ENCODE measurements at places on chromosomes 16 and 17. TPM values are rescaled to one million over a fixed set of nuclear protein-coding genes. Genes with fewer than 3 reads are reported as not detected.
A peak's percentile ranks its signal among the peaks of the same experiment; 100 is the strongest.

DNA sequence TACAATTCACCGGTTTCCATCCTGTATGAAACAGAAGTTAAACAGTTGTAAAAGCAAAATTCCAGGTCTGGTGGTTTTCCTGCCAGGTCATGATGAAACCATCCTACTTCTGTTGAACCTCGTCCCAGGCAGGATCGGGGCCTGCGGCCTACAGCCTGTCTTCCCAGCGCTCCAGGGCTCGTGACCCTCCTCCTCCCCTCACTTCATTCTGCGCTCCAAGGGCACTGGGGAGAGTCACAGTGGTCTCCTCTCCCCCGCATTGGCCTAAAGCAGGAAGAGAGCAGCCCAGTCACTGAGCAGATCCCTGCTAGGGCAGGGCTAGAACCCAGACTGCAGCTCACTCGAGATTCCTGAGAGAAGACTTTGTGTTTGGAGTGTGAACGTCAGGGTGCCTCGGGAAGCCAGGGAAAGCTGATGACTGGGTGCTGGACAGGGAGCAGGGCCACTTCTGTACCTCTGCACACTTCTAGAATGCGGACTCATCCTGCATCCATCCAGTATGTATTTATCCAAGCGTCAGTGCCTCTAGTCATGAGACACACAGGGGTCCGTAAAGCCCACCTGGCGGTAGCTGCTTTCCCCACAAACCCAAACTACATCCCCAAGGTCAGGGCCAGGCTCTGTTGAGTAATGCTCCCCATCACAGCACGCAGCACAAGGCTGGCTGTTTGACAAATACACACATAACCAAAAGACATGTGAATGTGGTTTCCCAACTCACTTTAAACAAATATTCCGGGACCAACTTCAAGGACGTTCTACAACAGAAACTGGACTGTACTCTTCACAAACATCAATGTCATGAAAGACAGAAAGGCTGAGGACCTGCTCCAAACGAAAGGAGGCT is 1.7 kb upstream of the ITGAE start:
- DNase-seq = no peak
- H3K27ac ChIP-seq = no peak overlapping the region
- peaks cover 11% of the 10 kb centered on the region for H3K36me3 ChIP-seq
- H3K27me3 ChIP-seq = no peaks in the 10 kb centered on the region
- no peak overlapping the region for H3K4me3 ChIP-seq

DNA sequence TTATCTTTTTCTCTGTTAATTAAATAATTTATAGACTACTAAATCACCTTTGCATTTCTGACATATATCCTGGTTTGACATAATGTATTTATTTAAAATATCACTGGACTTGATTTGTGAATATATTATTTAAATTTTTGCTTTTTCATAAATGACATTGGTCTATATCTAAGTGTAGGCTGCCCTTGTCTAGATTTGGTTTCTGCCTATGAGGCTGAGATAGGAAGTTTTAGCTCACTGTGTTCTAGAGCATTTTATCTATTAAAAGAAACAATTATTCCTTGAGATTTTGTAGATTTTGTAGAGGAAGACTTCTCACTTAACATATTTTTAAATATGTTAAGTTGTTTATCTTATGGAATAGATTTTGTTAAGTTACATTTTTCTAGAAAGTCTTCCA is 43.9 kb downstream of the NACA2 start:
- DNase-seq = no peak
- no peaks in the 10 kb centered on the region for H3K27me3 ChIP-seq
- no peak overlapping the region for H3K4me3 ChIP-seq
- no peaks in the 10 kb centered on the region for H3K4me1 ChIP-seq

- peaks cover 33% of the 10 kb centered on the region for H3K27me3 ChIP-seq
- no peak overlapping the region for H3K4me3 ChIP-seq
- no peak overlapping the region for H3K27ac ChIP-seq
These were observed 10.9 kb downstream of the ARHGEF15 start for GRCh38 chr17:8320990-8321389.

DNA sequence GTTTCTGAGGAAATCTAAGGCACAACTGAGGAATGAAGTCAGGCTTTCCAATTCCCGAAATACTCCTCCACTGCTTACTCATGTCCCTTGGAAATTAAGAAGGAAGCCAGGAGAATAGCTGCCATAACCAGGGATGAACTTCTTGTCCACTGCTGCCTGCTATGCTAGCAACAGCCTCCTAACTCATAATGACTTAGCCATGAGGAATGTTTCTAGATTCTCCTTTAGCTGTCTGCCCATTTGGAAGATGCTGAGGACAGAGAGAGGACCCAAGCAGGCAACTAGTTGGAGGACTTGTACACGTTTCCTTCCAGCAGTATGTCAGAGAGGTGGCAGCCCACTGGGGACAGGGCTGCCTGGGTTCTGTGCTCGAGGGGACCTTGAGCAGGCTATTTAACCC is 939 bp upstream of the CCL2 start:
- H3K27ac ChIP-seq = peak overlapping the region; percentile 85
- H3K36me3 ChIP-seq = no peaks in the 10 kb centered on the region
- peaks cover 9% of the 10 kb centered on the region for H3K27me3 ChIP-seq

DNA sequence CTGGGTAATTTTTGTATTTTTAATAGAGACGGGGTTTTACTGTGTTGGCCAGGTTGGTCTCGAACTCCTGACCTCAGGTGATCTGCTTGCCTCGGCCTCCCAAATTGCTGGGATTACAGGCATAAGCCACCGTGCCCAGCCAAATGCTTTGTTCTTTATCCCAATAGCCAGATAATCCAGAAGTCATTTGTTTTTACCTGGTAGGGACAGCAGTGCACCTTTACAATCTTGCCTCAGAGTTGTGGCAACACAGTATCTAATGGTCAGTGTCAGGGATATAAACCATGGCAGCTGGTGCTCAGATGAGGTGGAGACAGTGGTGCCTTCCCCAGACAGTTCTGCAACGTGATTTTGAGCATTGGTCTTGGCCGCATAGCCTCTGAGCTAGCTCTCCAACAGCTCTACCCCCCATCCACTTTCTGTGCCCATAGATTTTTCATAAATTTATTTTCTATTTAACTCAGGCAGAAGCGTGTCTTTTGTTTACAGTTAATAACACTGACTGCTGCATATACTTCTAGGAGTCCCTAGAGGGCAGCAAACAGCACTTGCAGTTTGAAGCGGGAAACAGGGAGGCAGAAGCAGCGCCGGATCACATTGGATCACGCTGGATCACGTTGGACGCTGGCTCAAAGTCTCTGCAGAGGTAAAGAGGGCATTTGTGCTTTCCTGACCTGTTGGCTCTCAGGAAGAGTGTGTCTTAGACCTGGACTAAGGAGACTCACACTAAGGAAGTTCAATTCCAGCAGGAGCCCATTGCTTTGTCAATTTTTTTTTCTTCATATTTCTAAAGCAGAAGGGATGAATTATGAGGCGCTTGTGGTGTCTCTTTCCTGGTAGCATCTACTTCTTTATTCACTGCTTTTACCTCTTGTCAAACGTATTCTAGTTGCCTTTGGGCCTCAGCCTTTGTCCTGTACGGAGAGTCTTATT is 5.1 kb upstream of the GGT6 start:
- H3K27ac ChIP-seq = no peak overlapping the region
- no peaks in the 10 kb centered on the region for H3K27me3 ChIP-seq
- peak; percentile 95 for DNase-seq
- H3K36me3 ChIP-seq = no peaks in the 10 kb centered on the region
- no peak overlapping the region for H3K4me3 ChIP-seq
- peaks cover 4% of the 10 kb centered on the region for H3K4me1 ChIP-seq

GRCh38 chr17:47204722-47205418 is 4.3 kb upstream of the MYL4 start:
- H3K4me3 ChIP-seq = no peak overlapping the region
- no peak for DNase-seq
- no peaks in the 10 kb centered on the region for H3K27me3 ChIP-seq
- peaks cover 8% of the 10 kb centered on the region for H3K4me1 ChIP-seq
- no peak overlapping the region for H3K27ac ChIP-seq

HYDIN gene
- polyA plus RNA-seq = 3.1 TPM

NOTUM gene
- 0.29 TPM for polyA plus RNA-seq

CRYM gene
- polyA plus RNA-seq = 15.2 TPM

SYCE1L gene
- polyA plus RNA-seq = 5.8 TPM

EME1 gene
- polyA plus RNA-seq = 14.4 TPM

Data from GM23338 (cell line).